PC-3 (cell line): ENCODE measurements at places on chromosomes 3 and 15. TPM values are rescaled to one million over a fixed set of nuclear protein-coding genes. Genes with fewer than 3 reads are reported as not detected.

The PRR23E gene
- not detected in 2 replicates for total RNA-seq

GRCh38 chr3:119063471-119063870, 28.8 kb upstream of the IGSF11 start:
- DNase-seq: no peak
- H3K36me3 ChIP-seq: no peaks in the 10 kb centered on the region
- no peak overlapping the region for H3K27ac ChIP-seq
- H3K4me1 ChIP-seq: no peaks in the 10 kb centered on the region
- peaks cover 47% of the 10 kb centered on the region for H3K27me3 ChIP-seq

- peaks cover 86% of the 10 kb centered on the region for H3K4me1 ChIP-seq
- H3K4me3 ChIP-seq: no peak overlapping the region
- H3K27ac ChIP-seq: no peak overlapping the region; the same call in 1 of the 2 replicates
- no peak for DNase-seq
- H3K27me3 ChIP-seq: no peaks in the 10 kb centered on the region
- H3K36me3 ChIP-seq: no peaks in the 10 kb centered on the region
These were observed 5.4 kb downstream of the SEMA3F start for GRCh38 chr3:50160561-50160983.

GRCh38 chr3:31043184-31043819, 148.8 kb upstream of the GADL1 start:
- peaks cover 57% of the 10 kb centered on the region for H3K4me1 ChIP-seq
- no peak overlapping the region for H3K4me3 ChIP-seq
- DNase-seq: peak; percentile 79
- H3K27me3 ChIP-seq: no peaks in the 10 kb centered on the region

DNA sequence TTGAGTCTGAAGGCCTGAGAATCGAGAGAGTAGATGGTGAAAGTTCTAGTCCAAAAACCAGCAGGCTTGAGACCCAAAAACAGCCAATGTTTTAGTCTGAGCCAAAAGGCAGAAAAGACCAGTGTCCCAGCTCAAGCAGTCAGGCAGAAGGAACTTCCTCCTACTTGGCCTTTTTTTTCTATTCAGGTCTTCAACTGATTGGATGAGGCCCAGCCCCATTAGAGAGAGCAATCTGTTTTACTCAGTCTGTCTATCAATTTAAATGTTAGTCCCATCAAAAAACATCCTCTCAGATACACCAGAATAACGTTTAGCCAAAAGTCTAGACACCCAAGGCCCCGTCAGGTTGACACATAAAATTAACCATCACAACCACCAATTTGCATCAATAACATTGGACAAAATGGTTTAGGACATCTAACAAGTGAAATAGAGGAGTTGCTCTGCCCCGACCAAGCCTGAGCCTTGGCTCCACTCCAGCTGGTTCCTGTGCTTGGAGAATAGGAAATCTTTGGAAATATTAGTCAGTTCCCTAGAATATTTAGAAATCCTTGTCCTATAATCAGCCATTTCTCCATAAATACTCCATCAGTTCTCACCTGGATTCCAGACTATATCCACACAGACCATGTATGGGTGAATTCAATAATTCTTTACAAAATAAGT, 51.4 kb upstream of the LIPC start:
- H3K27me3 ChIP-seq: no peaks in the 10 kb centered on the region
- no peak overlapping the region for H3K27ac ChIP-seq
- H3K4me3 ChIP-seq: no peak overlapping the region
- DNase-seq: no peak
- H3K4me1 ChIP-seq: peaks cover 7% of the 10 kb centered on the region; the same call in 1 of the 2 replicates

GRCh38 chr3:121153851-121154250, 245.8 kb downstream of the STXBP5L start:
- no peaks in the 10 kb centered on the region for H3K4me1 ChIP-seq
- H3K27ac ChIP-seq: no peak overlapping the region
- DNase-seq: no peak
- no peaks in the 10 kb centered on the region for H3K36me3 ChIP-seq

The NUTM1 gene
- 0.04 TPM in 1 of 2 replicates, not detected in the other for total RNA-seq

- H3K36me3 ChIP-seq: peaks cover 17% of the 10 kb centered on the region
- H3K4me1 ChIP-seq: no peaks in the 10 kb centered on the region
- H3K4me3 ChIP-seq: no peak overlapping the region
- H3K27me3 ChIP-seq: no peaks in the 10 kb centered on the region
- no peak overlapping the region for H3K27ac ChIP-seq
These were observed 15.7 kb downstream of the GK5 start for GRCh38 chr3:142209655-142210054.

The P2RY1 gene
- 0.29 and 0.81 TPM in 2 replicates for total RNA-seq
